ENCODE measurements at places on chromosomes 2 and 18.

DNA sequence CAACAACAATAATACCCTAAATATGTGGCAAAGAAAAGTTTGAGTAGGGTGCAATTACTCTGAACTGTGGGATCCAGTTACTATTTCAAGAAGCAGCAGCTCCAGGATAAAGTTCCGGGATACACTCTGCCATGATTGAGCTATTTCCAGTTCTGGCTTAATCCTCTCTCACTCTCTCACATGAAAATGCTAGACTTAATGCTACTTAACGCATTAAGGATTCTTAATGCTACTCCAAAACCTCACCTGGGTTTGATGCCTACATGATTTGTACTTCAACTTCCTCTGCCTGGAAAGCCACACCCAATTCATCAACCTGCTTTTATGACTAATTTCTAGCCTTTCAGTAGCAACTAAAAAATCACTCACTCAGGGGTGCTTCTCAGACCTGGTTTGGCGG lies 151.1 kb upstream of the HNMT start:
- DNase-seq = no peak

- DNase-seq = no peak
These were observed 29.3 kb upstream of the FAM171B start for GRCh38 chr2:186664385-186665043.

DNA sequence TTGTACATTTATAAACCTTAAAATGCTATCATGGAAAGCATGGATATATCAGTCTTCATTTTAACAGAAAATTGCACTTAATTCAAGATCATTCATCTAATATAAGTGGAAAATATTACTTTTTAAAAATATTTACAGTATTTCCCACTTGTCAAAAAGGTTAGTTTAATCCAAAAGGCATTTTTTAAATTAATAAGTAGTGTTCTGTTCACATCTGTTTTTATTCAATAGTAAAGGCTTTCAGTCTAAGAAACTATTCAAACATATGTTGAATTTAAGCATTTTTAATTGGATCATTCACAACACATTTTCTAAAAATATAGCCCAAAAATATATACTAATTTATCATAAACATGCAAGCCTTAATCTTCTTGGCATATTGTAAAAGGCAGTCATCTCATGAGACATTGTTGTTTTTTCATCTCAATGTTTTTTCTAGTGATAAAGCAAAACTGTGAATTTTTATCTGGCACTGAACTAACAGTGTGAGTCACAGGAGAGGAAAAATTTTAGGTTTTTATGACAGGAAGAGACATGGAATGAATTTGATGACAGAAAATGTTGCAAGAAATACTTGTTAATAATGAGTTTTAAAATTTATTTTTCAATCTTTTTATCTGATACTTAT lies 1642.5 kb upstream of the TMEFF2 start:
- DNase-seq = no peak

DNA sequence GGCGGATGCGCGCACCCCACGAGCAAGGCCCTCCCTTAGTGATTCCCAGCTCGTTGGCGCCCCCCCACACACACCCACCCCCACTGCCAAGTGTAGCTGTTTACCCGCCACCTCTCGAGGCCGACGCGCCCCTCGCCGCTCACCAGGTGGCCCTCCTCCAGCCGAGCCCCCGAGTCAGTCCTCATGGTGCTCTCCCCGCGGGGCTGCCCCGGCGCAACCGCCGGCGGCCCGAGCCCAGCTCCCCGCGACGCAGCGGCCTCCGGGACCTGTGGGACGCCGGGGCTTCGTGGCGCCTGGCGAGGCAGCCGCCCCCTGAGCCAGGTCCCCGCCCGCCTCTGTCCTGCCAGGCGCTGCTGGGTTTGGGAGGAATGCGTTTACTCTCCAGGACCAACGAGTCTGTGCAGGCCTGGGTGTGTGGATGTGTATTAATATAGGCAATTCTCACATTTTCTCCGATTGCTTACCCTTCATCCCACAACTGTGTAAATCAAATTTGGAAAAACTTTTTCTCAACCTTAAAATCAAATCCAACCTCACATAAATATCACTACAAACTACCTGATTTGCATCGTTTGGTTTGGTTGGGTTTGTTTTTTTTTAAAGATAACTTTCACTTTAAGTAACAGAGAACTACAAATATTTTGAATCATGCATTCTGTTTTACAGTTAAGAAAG lies at the start of gene TMEM237:
Gene TMEM237, minus strand, starts transcription at position 288 of the 675 bp plus-strand sequence. Its CDS starts 103 bp downstream, at position 185.
- peak; percentile 64 for DNase-seq

GRCh38 chr2:26694001-26694400 lies 1.5 kb downstream of the KCNK3 start:
- no peak for DNase-seq

DNA sequence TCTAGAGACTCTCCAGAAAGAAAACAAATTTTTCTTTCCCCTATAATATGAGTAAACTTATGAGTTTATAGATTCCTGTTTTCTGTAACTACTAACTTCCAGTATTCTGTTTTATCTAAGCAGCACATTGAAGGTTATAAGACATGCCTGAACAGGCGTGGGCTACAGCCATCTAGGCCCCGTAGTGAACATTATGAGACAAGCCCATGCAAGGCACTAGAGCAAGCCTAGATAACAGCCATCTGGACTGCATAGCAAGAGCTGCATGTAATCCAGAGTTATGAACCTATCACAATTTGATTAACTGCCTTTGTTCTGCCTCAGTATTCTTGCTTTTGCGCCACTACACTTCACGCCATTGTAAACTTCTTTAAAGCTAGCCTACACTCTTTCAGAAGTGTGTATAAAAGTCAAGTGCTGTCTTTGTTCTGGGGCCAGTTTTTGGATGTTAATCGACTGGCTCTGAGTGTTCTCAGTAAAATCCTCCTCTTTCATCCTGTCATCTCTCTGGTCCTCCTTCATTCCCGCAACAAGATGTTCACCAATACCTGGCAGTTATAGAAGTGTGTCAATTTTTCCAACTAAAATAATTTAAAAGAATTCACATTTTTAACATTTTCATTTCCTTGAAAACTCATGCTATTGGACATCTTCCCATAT lies 3.0 kb upstream of the SULT1C3 start:
- DNase-seq = peak; percentile 10

DNA sequence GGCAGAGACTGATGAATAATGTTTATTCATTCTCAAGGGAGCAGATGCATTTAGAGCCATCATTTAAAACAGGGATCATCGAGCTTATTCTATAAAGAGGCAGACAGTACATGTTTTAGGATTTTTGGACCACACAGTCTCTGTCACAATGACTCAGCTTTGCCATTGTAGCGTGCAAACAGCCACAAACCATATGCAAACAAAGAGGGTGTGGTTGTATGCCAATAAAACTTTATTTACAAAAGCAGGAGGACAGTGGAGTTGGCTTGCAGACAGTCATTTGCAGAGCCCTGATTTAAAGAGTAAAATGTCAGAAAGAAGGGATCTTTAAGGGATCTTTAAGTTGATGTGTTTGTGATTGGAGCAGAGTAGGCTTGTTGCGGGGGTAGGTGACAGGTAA lies 51.5 kb downstream of the SMIM21 start:
- DNase-seq = no peak

DNA sequence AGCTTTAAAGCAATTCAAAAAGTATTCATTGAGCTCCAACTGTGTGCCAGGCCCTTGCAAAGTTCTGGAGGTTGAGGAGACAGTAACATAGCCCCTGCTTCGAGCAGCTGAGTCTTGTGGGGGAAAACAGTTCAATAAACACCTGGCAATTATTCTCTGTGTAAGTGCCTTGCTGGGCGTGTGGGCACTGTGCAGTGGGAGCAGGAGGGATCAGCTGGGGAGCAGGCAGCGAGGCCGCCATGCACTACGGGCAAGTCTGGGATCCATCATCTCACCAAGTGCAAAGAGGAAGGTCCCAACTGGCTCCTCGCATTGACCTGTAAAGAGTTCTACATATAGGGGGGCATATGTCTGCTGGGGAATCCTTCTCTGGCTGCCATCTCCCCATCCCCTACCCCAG lies 342.2 kb upstream of the HS6ST1 start:
- no peak for DNase-seq

DNA sequence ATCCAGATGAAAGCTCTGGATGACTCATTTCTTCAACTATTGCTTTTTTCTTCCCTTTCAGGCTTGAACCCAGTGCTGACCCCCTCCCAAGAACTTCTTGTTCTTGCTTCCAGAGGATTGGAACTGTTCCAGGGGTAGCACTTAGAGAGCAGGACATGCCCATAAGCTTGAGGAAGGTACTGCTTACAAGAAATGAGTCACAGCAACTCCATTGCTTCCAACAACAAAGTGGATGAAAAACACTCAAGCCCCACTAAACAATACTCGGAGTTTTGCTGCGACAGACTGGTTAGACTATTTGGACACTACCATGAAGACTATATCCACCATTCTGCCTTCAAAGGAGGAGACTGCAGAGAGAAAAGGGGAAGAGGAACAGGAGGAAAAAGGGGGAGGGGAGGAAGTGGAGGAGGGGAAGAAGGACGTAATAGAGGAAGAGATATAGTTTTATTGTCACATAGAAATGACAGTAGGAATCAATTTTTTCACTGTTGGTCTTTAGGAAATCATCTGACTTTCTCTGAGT lies 1.6 kb upstream of the EPC2 start:
- no peak for DNase-seq

DNA sequence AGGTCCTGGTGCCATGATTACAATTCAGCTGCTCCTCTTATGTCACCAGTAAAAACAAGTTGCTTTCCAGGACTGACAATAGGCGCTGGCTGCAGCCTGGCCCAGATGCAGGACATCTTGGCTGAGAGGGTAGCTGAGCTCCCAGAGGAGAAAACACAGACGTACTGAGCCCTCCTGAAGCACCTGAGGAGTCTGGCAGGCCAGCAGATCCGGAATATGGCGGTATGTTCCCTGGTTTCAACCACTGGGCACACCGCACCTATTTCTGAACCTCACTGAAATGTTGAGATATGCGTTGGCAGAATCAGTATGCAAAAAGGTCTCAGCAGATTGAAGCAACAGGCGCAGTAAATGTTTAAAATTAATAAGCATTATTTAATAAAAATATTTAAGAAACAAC lies 73.1 kb upstream of the BZW1 start:
- no peak for DNase-seq

DNA sequence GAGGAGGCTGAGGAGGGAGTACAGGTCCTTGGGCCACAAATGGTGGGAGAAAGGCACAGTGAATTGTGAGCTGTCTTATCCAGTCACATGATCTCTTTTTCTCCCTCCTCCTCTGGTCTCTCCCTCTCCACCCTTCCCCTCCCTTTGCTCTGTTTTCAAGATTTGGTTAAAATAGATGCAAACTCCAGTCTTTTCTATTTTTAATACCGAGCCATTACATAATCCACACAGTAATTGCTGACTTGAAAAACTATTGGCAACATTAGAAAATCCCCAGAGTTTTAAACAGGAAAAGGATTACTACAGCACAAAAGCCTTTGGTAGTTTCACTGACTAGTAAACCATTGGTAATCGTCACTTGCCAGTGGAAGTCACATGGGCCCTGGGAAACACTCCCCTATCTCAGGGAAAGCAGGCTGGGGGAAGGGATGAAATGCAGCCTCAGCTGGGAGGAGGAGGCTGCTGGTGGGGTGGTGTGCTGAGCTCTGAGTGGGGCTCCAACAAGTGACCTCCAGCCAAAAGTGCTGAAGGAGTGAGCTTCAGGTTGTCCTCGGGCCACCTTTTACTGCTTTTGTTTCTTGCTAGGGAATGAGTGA lies 57.4 kb upstream of the PCBP1 start:
- DNase-seq = no peak

- no peak for DNase-seq
These were observed 12.7 kb downstream of the THOC1 start for GRCh38 chr18:255171-255570.

- no peak for DNase-seq
These were observed 34.8 kb upstream of the CCDC102B start for GRCh38 chr18:68763083-68763482.

GRCh38 chr2:141041281-141041680 lies 1089.5 kb downstream of the LRP1B start:
- no peak for DNase-seq

Measured in NCI-H2171 (cell line).